ENCODE measurements at places on chromosomes 12 and 14. TPM values are rescaled to one million over a fixed set of nuclear protein-coding genes. Genes with fewer than 3 reads are reported as not detected.

LTB4R2 gene
- 3.9 TPM for polyA plus RNA-seq

GNB3 gene
- polyA plus RNA-seq: 1.1 TPM

GNPNAT1 gene
- polyA plus RNA-seq: 24.0 TPM

- DNase-seq: peak; percentile 87
- peaks cover 41% of the 10 kb centered on the region for H3K4me1 ChIP-seq
- peak overlapping the region; percentile 88 for H3K4me3 ChIP-seq
- H3K27ac ChIP-seq: peak overlapping the region; percentile 97
- H3K36me3 ChIP-seq: peaks cover 6% of the 10 kb centered on the region
Observed at GRCh38 chr12:57086493-57087009, 2.4 kb upstream of the NAB2 start.

GRCh38 chr14:75578786-75579337 is 442 bp downstream of the FLVCR2 start:
- peak; percentile 68 for DNase-seq
- peaks cover 29% of the 10 kb centered on the region for H3K4me1 ChIP-seq
- H3K36me3 ChIP-seq: no peaks in the 10 kb centered on the region
- peak overlapping the region; percentile 84 for H3K27ac ChIP-seq
- no peaks in the 10 kb centered on the region for H3K27me3 ChIP-seq

All from sigmoid colon (tissue), 7 donors.